ENCODE measurements at places on chromosomes 5 and 9.

DNA sequence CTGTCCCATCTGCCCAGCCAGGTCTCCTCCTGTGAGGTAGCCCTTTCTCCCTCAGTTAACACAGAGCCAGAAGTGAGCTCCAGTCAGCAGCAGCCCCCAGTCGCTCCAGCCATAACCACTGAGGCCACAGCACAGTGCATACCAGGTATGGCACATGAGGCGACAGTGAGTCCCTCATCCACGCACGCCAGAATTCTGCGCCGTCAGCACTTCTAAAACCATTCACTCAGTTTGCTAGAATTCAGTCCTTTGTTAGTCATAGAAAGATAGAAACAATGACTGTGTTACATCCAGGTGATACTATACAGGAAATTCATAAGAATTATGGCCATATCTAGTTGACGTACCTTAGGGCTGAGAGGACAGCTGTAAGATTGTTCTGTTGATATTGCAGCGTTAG lies 88.5 kb downstream of the KIAA1958 start:
- DNase-seq = no peak

GRCh38 chr9:93033531-93033930 lies 25.0 kb upstream of the SUSD3 start:
- no peak for DNase-seq

GRCh38 chr9:127919253-127919815 lies 2.5 kb upstream of the ST6GALNAC4 start:
- DNase-seq = no peak

- DNase-seq = no peak
Observed at GRCh38 chr9:38418366-38418765, 5.9 kb downstream of the IGFBPL1 start.

GRCh38 chr9:130912932-130913598 lies 16.5 kb upstream of the QRFP start:
- DNase-seq = no peak

DNA sequence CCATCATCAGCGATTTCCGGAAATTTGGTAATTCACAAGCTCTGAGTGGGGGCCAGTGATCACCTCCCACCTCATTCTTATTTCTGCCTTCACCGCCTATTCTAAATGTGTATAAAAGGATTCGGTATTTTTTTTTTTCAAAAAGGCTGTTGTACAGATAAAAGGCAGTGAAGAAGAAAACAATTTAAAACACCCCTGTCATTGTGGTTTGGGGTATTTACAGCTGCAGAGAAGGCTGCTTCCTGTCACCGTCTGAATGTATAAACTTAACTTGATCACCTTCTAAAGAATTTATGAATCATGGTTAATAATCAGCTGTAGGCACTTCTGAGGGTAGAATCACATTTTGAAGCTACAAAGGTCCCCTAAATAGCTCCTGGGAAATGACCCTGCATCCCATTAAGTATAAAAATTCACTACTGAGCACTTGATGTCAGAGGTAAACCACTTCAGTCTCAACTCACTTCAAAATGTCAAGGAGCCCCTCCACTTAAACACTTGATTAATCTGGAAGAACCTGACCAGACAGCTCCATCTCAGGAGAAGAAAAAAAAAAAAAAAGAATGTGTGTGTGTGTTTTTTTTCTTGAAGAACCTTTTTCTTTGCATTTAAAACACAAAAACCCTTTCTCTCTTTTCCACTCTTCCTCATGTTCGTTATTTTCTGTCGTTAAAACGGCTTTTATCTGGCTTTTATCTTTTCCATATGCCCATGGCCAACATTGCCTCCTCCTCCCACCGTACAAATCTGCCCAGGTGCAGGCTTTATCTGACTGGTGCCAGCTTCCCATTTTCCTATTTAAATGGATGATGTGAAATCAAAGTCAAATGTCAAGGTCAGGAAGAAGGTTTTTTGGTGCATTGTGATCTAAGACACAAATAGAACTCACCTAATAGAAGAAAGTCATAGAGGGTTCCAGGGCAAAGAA lies 291.2 kb downstream of the IRX1 start:
- no peak for DNase-seq

- DNase-seq = no peak
Observed at GRCh38 chr9:77563174-77563573, 84.9 kb downstream of the GNA14 start.

DNA sequence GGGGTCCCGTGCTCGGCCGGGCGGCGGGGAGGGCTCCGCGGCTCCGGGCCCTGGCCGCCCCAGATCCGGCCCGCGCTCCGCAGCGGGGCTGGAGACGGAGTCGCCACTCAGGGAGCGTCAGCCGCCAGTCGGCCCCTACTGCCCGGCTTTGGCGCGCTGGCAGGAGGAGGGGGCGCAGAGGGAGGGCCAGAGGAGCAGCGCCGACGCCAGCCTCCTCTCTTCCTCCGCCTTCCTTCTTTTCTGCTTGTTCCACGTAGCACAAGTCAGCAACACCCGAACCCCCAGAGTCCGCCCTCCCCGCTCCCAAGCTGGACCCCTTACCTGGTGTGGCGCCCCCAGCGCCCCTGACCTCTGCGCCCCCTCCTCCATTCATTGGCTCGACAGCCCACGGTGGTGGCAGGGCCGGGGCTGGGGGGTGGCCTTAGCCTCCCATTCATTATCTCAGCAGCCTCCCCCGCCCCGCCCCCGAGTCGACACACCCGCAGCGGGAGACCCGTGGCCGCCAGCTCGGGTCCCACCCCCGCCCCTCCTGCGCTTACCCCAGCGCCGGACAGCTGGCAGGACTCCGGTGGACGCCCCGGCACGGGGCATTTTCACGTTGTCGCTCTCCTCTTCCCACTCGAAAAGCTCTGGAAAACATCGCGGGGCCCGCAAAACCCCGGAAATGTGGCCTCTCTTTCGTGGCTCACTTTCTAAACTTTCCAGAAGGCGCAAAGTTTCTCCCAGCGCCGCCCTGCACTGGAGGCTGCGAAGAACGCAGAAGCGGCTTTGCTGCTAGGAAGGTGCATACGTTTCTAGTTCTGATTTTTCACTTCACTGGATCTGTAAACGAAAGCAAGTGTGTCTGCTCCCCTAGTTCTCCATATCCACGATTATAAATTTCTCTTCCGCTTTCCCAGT lies at the start of gene LPAR1:
Gene LPAR1 (minus strand): TSS at position 140 of the 900 bp plus-strand sequence. CDS start 66,353 bp downstream, outside the sequence.
- DNase-seq = no peak

GRCh38 chr5:123538670-123539459 lies 26.9 kb downstream of the CSNK1G3 start:
- no peak for DNase-seq

GRCh38 chr9:107285286-107285685 lies 2.2 kb downstream of the RAD23B start:
- no peak for DNase-seq

GRCh38 chr9:75170898-75171360 lies 82.6 kb downstream of the OSTF1 start:
- no peak for DNase-seq

DNA sequence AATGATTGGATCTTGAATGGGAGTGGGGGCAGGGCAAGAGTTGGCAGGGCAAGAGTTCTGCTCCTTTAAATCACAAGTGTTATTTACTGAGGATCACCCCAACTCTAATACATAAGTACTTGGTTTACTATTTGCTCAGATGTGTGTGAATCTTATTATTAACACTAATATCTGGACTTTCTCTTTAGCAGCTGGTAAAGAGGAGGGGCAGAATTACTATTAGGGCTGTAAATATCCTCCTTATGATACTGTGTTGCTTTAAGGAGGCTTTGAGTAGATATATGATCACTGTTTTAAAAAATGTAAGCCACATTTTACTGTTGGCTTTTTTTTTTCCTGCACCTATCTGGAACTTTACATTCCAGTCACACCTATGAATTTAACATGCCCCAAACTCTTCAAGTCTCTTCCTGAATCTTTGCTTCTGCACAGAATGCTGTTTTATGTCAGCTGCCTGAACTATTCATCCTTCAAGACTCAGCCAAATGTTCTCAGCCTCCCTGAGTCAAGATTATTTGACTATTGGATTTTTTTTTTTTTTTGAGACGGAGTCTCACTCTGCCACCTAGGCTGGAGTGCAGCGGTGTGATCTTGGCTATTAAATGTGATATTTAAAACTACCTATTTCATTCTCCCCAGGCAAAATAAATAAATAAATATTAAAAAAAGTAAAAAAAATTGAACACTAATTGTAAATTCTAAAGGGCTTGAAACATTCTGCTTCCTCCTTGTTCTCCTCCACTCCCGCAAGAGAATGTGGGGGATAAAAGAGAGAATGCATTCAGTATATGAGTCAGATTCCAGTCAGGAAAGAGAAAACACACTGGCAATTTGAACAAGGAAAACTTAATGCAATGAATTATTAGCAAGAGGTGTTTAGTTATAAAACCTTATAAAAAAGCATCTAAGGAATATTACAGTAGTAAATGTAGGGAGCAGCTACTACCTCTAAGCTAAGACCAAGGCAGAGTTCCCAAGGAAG lies 99.3 kb downstream of the FOCAD start:
- DNase-seq = no peak

- no peak for DNase-seq
Observed at GRCh38 chr9:114238472-114238871, 83.1 kb downstream of the COL27A1 start.

DNA sequence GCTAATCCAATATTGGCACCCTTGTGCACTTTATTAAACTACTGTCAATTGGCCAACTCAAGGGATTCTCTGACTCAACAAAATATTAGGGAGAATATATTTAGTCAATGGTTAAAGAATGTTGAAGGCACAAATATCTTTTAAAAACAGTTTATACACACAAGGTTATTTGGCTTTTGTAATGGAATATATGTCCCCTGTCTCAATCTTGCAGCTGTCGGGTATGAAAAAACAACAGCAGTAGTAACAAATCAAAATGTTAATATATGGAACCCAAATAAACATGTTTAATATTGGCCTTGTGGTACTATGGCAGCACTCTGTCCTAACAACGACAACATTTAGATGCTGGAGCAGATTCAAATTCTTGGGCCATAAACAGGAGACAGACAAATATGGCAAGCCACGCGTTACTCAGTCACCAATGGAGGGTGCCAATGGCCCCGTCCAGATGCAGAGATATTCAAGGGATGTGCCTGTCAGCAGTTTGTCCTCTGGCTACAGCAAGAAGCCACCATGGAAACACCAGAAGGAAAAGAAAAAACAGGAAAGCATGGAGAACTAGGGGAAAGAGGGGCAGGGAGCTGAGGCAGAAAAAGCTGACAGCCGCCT lies 342.0 kb downstream of the NDUFS4 start:
- no peak for DNase-seq

DNA sequence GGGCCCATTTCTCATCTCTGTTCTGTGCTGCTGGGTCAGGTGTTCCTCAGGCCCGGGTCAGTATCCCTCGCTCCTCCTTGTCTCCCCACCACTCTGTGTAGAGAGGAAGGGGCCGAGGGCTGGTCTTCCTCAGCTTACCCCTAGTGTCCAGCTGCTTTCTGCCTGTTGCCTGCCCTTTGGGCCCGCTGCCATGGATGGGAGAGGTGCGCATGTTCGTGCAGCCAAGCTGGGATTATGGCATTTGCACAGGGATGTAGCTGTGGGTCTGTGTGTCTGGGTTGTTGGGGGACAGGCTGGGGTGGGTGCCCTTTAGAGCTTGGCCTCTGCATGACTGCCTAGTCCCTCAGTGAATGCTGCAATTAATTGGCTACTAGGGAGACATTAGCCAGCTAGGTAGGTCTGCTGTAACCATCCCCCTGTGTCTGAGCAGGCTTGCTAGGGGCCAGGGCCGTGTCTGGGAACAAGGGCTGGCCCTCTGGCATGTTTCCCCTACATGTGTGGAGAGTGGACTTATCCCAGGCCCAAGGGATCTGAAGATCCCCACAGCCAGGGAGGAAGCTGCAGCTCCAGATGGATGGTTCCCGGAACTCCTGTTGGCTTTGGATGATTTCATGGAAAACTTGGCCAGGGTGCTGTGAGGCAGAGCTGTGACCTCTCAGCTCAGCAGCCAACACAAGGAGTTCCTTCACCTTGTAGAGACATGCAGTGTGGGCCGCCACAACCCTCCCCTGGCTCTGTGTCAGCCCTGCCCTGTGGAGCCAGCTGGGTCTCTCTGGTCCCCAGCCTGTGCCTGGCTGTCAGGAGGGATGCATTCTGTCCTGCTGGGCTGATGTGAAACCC lies 161.9 kb downstream of the MACROH2A1 start:
- DNase-seq = no peak

DNA sequence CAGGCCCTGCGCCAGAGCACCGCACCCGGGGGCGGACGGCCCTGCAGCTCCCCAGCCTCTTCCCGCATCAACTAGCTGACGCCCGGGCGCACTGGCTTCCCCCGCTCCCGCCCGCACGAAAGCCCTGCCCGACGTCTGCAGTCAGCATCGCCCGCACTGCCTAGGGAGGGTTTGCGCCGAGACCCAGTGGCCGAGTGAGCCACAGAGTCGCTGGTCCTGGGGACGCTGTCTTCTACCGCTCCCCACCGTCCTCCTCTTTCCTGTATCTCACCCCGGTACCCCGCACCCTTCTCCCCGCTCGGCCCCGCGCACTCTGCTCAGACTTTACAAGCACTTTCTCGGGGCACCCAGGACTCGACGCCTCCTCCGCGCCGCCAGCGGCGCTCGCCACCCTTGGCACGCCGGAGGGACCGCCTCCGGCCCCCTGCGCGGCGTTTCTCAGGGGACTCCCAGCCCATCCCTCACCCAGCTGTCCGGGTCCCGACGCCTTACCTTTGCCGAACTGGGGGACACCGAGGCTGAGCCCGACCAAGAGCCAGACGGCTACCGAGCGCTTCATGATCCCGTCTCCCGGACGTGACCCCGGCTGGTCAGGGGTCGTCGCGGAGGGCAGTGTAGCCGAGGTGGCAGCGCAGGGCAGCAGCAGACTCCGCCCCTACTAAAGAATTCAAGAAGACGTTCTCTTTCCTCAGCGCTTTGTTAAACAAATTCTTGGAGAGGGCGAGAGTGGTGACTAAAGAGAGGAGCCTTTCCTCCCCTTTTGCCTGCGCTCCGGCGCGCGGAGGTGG lies 670 bp downstream of the EDIL3 start:
- DNase-seq = no peak

GRCh38 chr5:112848116-112848811 lies 12.8 kb upstream of the SRP19 start:
- DNase-seq = no peak

- DNase-seq = no peak
Observed at GRCh38 chr9:117293206-117294114, 121.4 kb downstream of the ASTN2 start.

DNA sequence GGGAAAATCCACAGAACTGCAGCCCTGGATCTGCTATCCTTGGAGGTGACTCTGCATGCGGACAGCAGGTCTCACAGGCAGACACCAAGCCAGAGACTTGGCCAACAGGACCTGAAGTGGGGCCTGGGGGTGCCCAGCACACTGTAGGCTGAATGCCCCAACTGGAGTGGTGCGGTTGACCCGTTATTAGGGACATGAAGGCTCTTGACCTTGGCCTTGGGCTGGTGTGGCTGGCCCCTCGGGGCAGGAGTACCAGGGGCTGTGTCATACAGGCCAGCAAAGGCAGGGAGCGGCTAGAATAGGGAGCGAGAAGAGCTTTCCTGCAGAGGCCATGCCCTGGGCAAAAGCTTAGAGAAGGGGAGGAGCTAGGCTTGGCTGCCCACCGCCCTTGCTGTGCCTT lies 153.2 kb upstream of the MVB12B start:
- no peak for DNase-seq

Measured in stimulated activated CD4-positive, alpha-beta T cell treated with anti-CD3 and anti-CD28 coated beads, Interleukin-1b, Interleukin-23, amount 100 ng/mL, for 1 hour (primary cell).